ENCODE measurements at places on chromosomes 3 and 15. TPM values are rescaled to one million over a fixed set of nuclear protein-coding genes. Genes with fewer than 3 reads are reported as not detected.

DNA sequence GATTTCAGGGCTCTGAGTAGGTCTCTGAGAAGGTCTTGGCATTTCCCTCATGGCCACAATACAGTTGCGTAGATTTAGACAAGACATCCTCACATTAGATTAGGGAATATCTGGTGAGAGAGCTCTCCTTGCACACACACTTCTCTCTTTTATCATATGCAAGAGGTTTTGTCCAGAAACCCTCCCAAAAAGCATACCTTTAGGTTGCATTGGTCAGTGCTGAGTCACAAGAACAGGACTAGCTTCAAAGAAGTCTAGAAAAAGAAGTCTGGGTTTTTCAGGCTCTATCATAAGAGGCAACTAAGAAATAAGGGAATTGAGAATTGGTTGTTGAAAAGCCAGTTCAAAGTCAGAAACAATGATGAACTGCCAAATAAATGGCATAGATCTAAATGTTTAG, 40.1 kb upstream of the MITF start:
- H3K4me3 ChIP-seq = no peak overlapping the region
- H3K36me3 ChIP-seq = peaks cover 8% of the 10 kb centered on the region
- DNase-seq = no peak
- H3K27me3 ChIP-seq = no peaks in the 10 kb centered on the region
- no peaks in the 10 kb centered on the region for H3K4me1 ChIP-seq
- no peak overlapping the region for H3K27ac ChIP-seq

LTF gene
- total RNA-seq = 0.20 TPM

CCDC54 gene
- not detected for total RNA-seq

GRCh38 chr3:62873451-62873760, 1.8 kb downstream of the CADPS start:
- peaks cover 20% of the 10 kb centered on the region for H3K27me3 ChIP-seq
- H3K4me3 ChIP-seq = no peak overlapping the region
- no peak overlapping the region for H3K27ac ChIP-seq
- H3K4me1 ChIP-seq = no peaks in the 10 kb centered on the region

- DNase-seq = no peak
- H3K27ac ChIP-seq = no peak overlapping the region
- no peak overlapping the region for H3K4me3 ChIP-seq
- no peaks in the 10 kb centered on the region for H3K27me3 ChIP-seq
These were observed 155.8 kb downstream of the EPHA6 start for GRCh38 chr3:96970211-96970610.

DNA sequence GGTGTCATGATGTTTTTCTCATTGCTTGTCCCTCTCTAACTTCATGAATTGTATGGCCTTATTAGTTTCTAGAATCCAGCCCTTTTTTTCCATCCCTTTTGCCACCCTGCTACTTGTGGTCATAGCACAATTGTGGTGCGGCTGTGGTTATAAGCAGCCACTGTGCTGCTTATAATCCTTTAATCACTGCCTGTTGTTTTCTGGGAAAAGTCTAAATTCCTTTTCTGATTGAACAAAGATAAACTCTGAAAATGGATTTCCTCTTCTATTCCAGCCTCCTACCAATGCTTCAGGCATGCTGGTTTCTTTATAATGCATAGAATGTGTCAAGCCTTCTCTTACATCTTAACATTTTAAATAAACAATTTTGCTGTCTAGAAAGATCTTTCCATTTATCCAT, 319.5 kb downstream of the C3orf38 start:
- no peaks in the 10 kb centered on the region for H3K4me1 ChIP-seq
- no peaks in the 10 kb centered on the region for H3K27me3 ChIP-seq
- H3K36me3 ChIP-seq = peaks cover 18% of the 10 kb centered on the region
- no peak overlapping the region for H3K27ac ChIP-seq
- no peak overlapping the region for H3K4me3 ChIP-seq
- no peak for DNase-seq

DNA sequence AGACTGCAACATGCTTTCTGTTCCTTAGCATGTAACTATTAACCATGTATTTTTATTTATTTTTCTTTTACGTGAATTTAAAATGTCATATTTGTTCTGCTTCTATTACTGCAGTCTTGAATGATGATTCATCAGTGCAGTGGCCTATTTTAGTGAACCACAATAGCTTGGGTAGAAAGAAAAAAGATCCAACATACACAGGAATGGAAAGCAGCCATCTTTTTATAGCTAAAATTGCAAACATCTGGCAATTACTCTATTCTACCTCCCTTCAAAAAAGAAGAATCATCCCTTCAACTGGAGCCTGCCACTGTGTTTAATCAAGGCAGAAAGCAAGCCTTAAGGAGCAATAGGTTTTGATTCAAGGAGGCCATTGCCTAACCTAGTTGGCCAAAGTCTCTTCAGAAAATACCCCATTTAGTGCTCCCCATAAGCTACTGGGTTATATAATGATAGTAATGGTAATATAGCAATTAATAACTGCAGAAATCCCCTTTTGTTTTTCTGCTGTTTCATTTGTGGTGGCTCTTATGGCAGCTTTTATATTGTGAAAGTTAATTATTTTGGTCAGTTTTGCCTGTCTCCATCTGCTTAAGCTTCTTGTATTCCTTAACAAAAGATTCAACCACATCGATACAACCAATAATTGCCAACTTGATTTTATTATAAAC, 267.3 kb downstream of the LPP start:
- peaks cover 28% of the 10 kb centered on the region for H3K36me3 ChIP-seq
- H3K4me1 ChIP-seq = peaks cover 54% of the 10 kb centered on the region
- H3K4me3 ChIP-seq = peak overlapping the region; percentile 40
- DNase-seq = no peak
- no peaks in the 10 kb centered on the region for H3K27me3 ChIP-seq

GRCh38 chr15:28459279-28459678, 73.5 kb downstream of the GOLGA8G start:
- H3K27ac ChIP-seq = no peak overlapping the region
- DNase-seq = no peak
- peaks cover 25% of the 10 kb centered on the region for H3K27me3 ChIP-seq
- no peaks in the 10 kb centered on the region for H3K4me1 ChIP-seq
- no peak overlapping the region for H3K4me3 ChIP-seq

DNA sequence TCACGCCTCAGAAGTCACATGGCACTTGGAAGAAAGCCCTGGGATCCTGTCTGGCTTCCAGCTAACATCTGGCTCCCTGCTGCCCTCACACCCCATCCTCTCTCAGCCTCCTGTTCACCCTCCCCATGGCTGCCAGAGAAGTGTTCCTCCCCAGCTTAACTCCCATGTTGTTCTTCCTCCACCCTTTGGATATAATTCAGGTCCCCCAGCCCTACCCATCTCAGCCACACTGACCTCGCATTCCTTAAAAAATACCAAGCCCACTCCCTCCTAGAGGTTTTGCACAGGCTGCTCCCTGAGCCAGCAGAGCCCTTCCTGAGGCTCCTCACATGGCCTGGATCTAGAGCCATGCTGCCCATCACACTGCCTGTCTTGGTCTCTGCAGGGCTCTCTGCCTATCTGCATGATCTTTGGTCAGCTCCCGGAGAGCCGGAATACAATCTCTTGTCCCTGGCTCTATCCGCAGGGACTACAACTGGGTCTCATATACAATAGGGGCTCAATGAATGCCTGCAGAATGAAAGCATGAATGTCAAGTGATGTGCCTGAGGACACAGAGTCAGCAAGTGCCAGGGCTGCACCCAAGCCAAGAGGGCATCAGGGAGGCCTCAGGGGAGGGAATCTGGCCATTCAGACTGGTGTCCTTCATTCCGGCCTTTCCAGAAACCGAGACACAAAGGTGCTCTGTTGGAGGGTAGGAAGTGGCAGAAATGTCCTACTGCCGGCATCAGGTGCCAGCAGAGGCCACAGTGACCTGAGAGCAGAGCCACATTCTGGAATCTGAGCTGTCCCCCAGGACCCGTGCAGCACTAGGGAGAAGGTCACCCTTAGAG, 3.8 kb upstream of the TKT start:
- no peak overlapping the region for H3K4me3 ChIP-seq
- H3K27ac ChIP-seq = no peak overlapping the region

DNA sequence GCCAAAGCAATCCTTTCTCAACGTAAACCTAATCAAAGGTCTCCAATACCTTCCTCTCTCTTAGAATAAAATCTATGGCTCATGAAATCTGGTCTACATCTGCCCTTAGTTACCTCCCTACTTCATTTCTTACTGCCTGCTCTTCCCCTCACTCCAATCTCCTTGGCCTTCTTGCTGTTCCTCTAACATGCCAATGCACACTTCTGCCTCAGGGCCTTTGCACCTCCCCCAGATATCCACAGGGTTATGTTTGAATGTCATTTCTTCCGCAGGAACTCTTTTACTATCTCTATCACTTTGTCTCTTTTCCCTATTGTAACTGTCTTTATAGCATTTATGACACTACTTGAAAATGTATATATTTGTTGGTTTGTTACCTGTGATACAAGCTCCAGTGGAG, 44.3 kb upstream of the PYGO1 start:
- H3K27me3 ChIP-seq = peaks cover 16% of the 10 kb centered on the region
- H3K36me3 ChIP-seq = no peaks in the 10 kb centered on the region
- no peak for DNase-seq
- no peak overlapping the region for H3K4me3 ChIP-seq
- H3K27ac ChIP-seq = no peak overlapping the region
- H3K4me1 ChIP-seq = no peaks in the 10 kb centered on the region

MFAP1 gene
- total RNA-seq = 37.4 TPM

EPHB3 gene
- total RNA-seq = not detected

DNA sequence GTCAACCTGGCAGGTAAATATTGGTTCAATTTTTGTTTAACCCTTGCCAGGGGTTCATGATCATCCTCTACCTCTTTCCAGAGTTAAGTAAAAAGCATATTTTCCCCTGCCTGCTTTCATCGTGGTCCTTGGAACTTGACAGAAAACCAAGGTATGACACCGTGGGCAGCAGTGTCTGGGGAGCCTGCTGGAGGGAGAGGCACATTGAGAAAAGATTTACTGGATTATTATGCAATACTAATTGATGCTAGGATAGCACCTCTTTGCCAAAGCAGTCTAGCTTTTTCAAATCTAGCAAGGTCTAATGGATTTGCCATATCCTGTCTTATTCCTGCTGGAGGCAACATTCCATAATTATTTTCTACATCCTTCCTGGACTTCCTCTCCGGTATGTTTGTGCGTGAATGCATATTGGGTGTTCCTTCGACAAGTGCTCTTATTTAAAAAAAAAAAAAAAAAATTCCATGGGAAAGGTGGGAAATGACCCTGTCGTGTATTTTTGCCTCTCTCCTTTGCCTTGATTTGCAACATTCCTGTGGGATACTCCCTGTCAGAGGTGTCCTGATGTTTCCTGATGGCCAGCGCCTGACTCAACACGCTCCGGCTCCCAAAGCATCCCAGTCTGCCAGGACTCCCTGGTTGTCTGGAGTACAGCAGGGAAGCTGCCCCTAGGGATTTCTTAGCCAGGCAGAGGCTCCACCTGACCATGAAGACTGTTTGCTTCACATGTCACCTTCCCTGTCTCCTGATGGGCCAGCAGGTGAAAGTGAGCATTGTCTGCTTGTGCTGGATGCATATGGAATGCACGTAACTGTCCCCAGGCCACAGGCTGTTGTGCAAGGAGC, 6.3 kb downstream of the BHLHE40 start:
- H3K36me3 ChIP-seq = peaks cover 60% of the 10 kb centered on the region
- H3K4me1 ChIP-seq = peaks cover 56% of the 10 kb centered on the region
- H3K4me3 ChIP-seq = peak overlapping the region; percentile 96
- H3K27ac ChIP-seq = peak overlapping the region; percentile 91
- no peaks in the 10 kb centered on the region for H3K27me3 ChIP-seq
- DNase-seq = no peak

DNA sequence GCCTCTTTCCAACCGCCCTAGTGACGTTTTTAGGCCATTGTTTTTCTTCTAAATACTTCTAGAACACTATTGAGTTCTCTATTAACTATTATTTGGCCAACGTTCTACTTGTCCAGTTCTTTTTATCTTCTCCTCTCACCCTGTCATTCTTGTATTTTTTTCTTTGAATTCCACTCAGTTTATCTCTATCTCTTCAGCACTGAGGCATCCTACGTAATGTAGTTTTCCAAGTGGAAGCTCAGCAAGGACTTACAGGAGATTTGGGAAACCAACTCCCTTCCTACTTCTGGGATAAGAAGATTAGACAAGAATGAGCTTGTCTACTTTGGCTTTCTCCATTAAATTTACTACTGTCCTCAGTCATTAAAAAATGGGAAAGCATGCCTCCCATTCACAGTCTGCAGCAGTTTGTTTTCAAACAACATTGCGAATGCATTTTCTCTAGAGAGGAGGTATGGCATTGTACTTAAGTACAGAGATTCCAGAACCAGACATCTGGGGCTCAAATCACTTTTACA, 21.3 kb upstream of the NR2F2 start:
- H3K27ac ChIP-seq = no peak overlapping the region
- H3K4me1 ChIP-seq = no peaks in the 10 kb centered on the region
- no peak for DNase-seq
- no peaks in the 10 kb centered on the region for H3K36me3 ChIP-seq
- H3K4me3 ChIP-seq = no peak overlapping the region
- peaks cover 37% of the 10 kb centered on the region for H3K27me3 ChIP-seq

TRPM1 gene
- total RNA-seq = not detected

- H3K4me1 ChIP-seq = peaks cover 15% of the 10 kb centered on the region
- no peak for DNase-seq
- H3K36me3 ChIP-seq = peaks cover 12% of the 10 kb centered on the region
- no peaks in the 10 kb centered on the region for H3K27me3 ChIP-seq
- no peak overlapping the region for H3K4me3 ChIP-seq
These were observed 2.1 kb downstream of the FAN1 start for GRCh38 chr15:30905821-30906220.

CCDC13 gene
- total RNA-seq = 1.0 TPM

DNA sequence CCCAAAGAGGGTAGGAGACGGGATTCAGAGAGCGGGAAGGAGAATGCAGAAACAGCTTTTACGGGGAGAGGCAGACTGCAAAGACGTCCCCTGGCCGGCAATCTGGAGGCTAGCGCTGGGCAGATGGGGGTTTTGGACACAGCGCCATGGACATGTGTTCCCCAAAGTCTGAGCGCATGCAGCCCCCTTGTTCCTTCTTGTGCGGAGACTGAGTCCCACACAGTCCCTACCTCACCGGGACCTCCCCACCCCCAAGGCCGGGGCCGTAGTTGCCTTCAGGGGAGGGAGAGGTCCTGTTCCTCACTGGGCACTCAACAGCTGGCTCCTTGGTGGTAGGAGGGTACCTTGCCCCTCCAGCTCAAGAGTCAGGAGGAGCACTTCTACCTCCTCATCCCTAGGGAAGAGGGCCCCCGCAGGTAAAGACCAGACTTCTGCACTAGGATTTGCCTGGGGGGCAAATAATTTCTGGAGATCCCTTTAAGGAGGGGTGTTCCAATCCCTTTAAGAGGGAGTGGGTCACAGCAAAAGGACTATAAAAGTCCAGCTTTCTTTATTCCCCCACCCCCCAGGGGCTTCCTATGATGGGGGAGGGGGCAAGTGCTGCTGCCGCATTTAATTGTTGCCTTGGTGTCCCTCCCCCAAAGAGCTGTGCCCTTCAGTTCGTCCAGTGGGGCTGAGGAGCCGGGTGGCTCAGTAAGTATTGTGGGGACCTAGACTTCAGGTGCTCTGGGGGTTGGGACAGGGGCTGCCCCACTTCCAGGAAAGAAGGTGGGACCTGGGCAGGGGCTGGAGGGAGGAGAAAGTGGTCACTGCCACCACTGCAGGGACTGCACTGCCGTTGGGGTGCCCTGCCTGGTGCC, 3.6 kb upstream of the BAHD1 start:
- H3K36me3 ChIP-seq = no peaks in the 10 kb centered on the region
- H3K4me3 ChIP-seq = peak overlapping the region; percentile 54
- H3K27ac ChIP-seq = no peak overlapping the region

All from natural killer cell treated with Interleukin-12 subunit alpha and Interleukin-12 subunit beta and Interleukin-15 and Interleukin-18, amount 100 ng/mL, for 72 hours (primary cell).